Thyroid gland (tissue), 4 donors: ENCODE measurements at places on chromosomes 16 and 17. TPM values are rescaled to one million over a fixed set of nuclear protein-coding genes. Genes with fewer than 3 reads are reported as not detected.
A peak's percentile ranks its signal among the peaks of the same experiment; 100 is the strongest.

DNA sequence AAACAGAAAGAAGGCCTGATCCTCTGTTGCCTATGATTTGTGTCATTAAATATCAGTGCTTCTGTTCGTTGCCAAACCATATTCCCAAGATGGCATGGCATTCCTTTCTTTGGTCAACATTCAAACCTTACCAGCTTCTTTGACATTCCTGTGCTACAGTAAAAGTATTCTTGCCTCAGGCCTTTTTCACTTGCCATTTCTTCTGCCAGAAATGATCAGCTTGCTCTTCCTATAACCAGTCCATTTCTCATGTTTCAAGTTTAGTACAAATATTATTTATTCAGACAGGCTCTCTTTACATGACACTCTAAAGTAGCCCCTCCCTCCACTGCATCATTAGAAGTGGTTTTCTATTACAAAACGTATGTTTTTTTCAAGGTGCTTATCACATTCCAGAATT, 278.3 kb downstream of the KCNJ2 start:
- H3K36me3 ChIP-seq: no peaks in the 10 kb centered on the region
- H3K4me1 ChIP-seq: no peaks in the 10 kb centered on the region
- H3K27ac ChIP-seq: no peak overlapping the region
- no peak overlapping the region for H3K4me3 ChIP-seq

TMED6 gene
- not detected for total RNA-seq

GRCh38 chr17:63998721-63999679, 849 bp downstream of the PRR29 start:
- peaks cover 41% of the 10 kb centered on the region for H3K4me1 ChIP-seq
- H3K36me3 ChIP-seq: no peaks in the 10 kb centered on the region
- H3K27ac ChIP-seq: no peak overlapping the region

- no peak for DNase-seq
- H3K27ac ChIP-seq: no peak overlapping the region
- H3K4me3 ChIP-seq: no peak overlapping the region
- H3K27me3 ChIP-seq: no peaks in the 10 kb centered on the region
- H3K4me1 ChIP-seq: peaks cover 33% of the 10 kb centered on the region
Observed at GRCh38 chr17:42126836-42127235, 4.2 kb downstream of the HSPB9 start.

GRCh38 chr17:62656446-62656845, 29.0 kb downstream of the MRC2 start:
- no peak overlapping the region for H3K4me3 ChIP-seq
- peaks cover 18% of the 10 kb centered on the region for H3K4me1 ChIP-seq

GJC1 gene
- 1.4 TPM for total RNA-seq

- peaks cover 5% of the 10 kb centered on the region for H3K4me1 ChIP-seq
- no peak overlapping the region for H3K4me3 ChIP-seq
- DNase-seq: no peak
Observed at GRCh38 chr17:4480929-4481898, 17.5 kb upstream of the SPNS2 start.

GRCh38 chr16:12170103-12171040, 193.8 kb downstream of the SNX29 start:
- H3K36me3 ChIP-seq: no peaks in the 10 kb centered on the region
- no peak overlapping the region for H3K27ac ChIP-seq
- no peak overlapping the region for H3K4me3 ChIP-seq
- no peak for DNase-seq

DNA sequence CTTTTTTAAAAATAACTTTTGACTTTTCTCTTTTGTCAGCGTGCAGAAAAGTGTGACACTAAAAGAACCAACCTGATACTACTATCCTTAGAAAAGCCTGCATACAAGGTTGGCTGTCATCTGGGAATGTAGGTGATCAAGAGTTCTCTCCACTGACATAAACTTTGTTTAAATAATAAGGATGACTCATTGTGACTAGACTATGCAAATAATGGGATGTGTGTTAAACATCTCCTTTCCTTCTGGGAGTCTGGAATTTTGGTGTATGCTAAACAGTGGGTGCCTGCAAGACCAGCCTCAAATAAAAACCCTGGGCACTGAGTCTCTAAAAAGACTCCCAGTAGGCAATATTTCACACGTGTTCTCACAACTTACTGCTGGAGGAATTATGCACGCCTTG, 373.4 kb downstream of the CNTNAP4 start:
- no peak overlapping the region for H3K4me3 ChIP-seq
- H3K27me3 ChIP-seq: no peaks in the 10 kb centered on the region
- H3K27ac ChIP-seq: no peak overlapping the region
- no peaks in the 10 kb centered on the region for H3K36me3 ChIP-seq
- DNase-seq: no peak
- H3K4me1 ChIP-seq: no peaks in the 10 kb centered on the region

GRCh38 chr16:58020628-58021521, 4.7 kb upstream of the MMP15 start:
- DNase-seq: peak; percentile 76
- H3K36me3 ChIP-seq: peaks cover 6% of the 10 kb centered on the region
- no peak overlapping the region for H3K27ac ChIP-seq
- H3K4me1 ChIP-seq: peaks cover 35% of the 10 kb centered on the region
- H3K27me3 ChIP-seq: no peaks in the 10 kb centered on the region
- H3K4me3 ChIP-seq: no peak overlapping the region

DNA sequence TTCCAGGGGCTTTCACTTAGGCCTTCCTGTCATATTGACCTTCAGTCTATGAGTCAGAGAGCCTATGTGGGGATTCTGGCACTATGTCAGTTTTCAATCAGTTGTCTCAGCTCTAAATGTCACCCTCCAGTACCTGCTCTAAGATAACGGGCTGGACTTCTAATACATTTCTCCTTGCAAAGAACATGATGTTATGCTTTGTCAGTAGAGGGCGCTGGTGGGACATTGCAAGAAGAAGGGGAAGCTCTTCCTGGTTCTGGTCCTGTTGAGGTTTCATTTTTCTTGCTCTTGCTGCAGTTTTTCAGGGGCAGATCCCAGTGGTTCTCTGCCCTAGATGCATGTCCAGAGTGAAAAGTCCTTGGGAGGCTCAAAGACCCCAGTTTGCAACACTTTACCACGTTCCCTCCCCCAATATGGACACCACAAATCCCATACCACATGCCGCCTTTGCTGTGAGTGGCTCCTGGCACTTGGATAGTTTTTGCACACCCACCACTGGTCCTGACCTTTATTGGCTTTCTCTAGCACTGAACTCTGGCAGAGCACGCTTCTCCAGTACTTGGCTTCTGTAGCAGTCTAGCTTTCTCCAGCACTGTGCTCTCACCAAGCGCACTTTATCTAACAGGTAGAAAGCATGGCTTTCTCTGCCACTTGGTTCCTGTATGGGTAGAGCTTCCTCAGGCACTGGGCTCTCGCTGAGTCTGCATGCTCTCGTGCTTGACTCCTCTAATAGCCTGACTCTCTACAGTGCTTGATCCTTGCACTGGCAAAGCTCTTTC, 49.0 kb downstream of the BCL7C start:
- H3K4me3 ChIP-seq: no peak overlapping the region
- H3K27ac ChIP-seq: no peak overlapping the region
- no peaks in the 10 kb centered on the region for H3K27me3 ChIP-seq
- DNase-seq: peak; percentile 75
- H3K36me3 ChIP-seq: no peaks in the 10 kb centered on the region

DNA sequence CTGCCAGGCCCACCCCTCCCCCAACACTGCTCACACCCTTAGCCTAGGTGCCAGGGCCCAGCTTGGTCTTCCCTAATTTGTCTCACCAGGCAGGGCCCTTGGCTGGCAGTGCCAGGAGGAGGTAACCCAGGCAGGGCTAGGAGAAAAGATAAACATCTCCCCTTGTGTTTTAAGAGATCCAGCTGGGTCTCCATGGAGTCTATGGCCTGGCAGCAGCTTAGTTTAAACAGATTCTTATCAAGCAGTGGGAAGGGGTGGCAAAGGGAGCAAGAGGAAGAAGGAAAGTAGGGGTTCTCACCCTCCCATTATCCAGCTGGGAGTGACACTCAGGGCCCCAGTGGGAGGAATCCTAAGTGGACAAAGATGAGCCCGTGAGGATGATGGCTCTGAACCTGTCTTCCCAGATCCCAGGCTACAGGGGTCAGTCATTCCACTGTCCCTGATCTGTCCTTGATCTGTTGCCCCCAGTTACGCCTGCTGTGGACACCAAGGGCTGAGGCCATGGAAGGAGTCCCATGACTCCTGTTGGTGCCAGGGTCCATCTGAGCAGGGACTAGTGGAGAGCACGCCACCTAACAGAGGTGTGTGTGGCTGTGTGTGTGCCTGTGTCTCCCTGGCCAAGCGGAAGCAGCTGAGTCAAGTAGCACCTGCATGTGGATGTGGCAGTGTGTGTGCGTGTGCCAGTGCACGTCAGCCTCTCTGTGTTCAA, 47.4 kb upstream of the MEIOC start:
- H3K27ac ChIP-seq: no peak overlapping the region
- H3K36me3 ChIP-seq: no peaks in the 10 kb centered on the region
- H3K4me1 ChIP-seq: no peaks in the 10 kb centered on the region
- DNase-seq: no peak

ABCA8 gene
- total RNA-seq: 57.5 TPM

DNA sequence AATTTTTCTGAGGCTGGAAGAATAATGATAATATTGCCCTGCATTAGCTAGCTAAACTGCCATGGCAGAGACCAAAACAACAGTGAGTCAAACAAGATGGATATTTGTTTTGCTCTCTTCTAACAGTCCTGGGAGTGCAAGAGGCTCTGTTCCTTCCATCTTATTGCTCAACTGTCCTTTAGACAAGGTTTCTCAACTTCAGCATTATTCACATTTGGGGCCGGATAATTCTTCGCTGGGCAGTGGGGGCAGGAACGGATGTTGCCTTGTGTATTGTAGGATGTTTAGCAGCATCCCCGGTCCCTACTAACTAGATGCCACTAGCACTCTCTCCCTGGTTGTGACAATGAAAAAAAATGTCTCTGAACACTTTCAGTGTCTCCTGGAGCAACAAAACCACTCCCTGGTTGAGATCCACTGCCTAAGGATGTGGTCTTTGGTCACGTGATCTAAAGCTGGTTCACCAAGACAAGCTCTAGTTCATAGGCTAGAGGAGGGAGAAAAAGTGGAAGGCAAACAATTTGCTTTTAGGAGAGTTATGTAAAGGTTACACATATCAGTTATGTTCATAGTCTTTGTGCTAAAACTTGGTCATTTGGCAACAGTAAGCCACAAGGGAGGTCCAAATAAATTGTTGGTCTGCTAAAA, 144.4 kb downstream of the PCTP start:
- H3K36me3 ChIP-seq: no peaks in the 10 kb centered on the region
- H3K4me1 ChIP-seq: no peaks in the 10 kb centered on the region
- no peak for DNase-seq
- H3K4me3 ChIP-seq: no peak overlapping the region
- H3K27ac ChIP-seq: no peak overlapping the region

- H3K27ac ChIP-seq: no peak overlapping the region
- H3K27me3 ChIP-seq: no peaks in the 10 kb centered on the region
- H3K4me3 ChIP-seq: no peak overlapping the region
Observed at GRCh38 chr17:44287651-44288050, 19.7 kb upstream of the SLC4A1 start.

DNA sequence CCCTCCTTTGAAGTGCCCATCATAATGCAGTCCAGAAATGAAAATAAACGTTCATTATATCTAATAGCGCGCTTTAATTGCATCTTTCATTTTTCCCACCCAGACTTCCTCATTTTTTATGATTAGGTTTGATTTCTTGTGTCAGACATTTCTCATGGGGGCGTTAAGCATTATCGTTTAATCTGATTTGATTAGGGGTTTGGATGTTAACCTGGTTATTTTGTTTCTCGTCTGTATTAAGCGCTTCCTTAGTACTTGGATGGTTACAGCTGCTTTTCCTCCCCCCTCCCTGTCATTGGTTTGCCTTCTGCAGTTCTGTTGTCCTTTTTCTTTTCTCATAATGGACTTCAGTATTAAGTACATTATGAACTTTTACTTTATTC, 540 bp downstream of the MFSD11 start:
- peaks cover 31% of the 10 kb centered on the region for H3K4me1 ChIP-seq
- H3K4me3 ChIP-seq: peak overlapping the region; percentile 98
- H3K27me3 ChIP-seq: no peaks in the 10 kb centered on the region
- H3K36me3 ChIP-seq: peaks cover 26% of the 10 kb centered on the region
- DNase-seq: no peak

DNA sequence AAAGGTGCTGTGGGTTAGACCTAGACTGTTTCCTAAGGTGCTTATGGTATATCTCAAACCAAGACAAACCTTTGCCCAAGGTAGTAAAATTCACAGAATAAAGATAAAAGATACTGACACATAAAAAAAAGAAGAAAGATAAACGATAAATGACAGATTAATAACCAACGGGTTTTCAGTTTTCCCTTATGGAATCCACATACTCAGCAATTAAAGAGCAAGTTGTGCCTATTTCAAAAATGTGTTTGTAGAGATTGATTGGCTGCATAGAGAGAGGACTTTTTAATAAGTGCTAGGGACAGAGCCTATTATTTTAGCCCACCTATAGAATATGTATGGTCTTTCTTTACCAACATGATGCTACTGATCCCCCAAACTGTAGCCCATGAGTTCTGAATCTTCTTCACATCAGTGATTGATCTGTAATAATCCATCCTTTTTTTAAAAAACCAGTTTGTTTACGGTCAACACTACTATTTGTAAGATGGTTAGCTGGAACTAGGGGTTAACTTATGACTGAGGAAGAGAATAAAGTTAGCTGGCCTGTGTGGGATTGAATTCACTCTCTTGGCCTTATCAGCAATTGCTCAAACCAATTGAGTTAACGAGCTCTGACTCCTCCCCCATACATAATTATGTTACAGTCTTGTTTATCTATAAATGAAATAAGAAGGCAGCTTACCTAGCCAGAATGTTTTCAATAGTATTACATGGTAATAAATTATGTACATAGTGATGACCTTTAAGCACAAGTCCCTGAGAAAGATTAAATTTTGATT, 53.8 kb downstream of the SNX11 start:
- peaks cover 6% of the 10 kb centered on the region for H3K4me1 ChIP-seq
- H3K27me3 ChIP-seq: no peaks in the 10 kb centered on the region
- no peak for DNase-seq
- no peak overlapping the region for H3K27ac ChIP-seq
- no peaks in the 10 kb centered on the region for H3K36me3 ChIP-seq
- H3K4me3 ChIP-seq: no peak overlapping the region

SCIMP gene
- total RNA-seq: 0.59 TPM

GRCh38 chr17:11493936-11494335, 104.3 kb upstream of the DNAH9 start:
- H3K27me3 ChIP-seq: no peaks in the 10 kb centered on the region
- H3K4me1 ChIP-seq: no peaks in the 10 kb centered on the region
- H3K27ac ChIP-seq: no peak overlapping the region
- no peaks in the 10 kb centered on the region for H3K36me3 ChIP-seq
- no peak overlapping the region for H3K4me3 ChIP-seq
- DNase-seq: no peak

HES7 gene
- not detected for total RNA-seq

GRCh38 chr16:84862804-84863480, 43.2 kb downstream of the CRISPLD2 start:
- H3K27ac ChIP-seq: no peak overlapping the region
- H3K4me1 ChIP-seq: no peaks in the 10 kb centered on the region
- no peak overlapping the region for H3K4me3 ChIP-seq
- H3K27me3 ChIP-seq: no peaks in the 10 kb centered on the region
- DNase-seq: no peak

SHISA9 gene
- 0.27 TPM for total RNA-seq
